ENCODE measurements at places on chromosomes 11 and 22. TPM values are rescaled to one million over a fixed set of nuclear protein-coding genes. Genes with fewer than 3 reads are reported as not detected.
A peak's percentile ranks its signal among the peaks of the same experiment; 100 is the strongest.

- H3K27ac ChIP-seq = no peak overlapping the region
- no peak for DNase-seq
- no peaks in the 10 kb centered on the region for H3K36me3 ChIP-seq
Measured at GRCh38 chr11:93819966-93820695, 30.3 kb downstream of the VSTM5 start.

DNA sequence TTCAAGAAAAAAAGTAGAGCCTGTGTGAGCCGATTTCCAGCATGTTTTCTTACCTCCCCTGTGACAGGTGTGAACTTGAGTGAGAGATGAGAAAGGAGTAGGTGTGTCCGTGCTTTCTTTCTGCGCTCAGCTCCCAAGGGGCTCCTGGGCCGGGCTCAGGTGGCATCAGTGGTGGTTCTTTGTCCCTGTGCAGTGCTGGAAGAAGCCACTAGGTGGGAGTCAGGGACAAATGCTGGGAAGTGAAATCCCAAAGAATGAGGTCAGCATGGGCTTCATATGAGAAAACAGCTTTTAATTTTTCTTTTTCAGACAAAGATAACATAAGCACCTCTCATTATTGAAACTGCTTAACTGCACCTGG is 57.8 kb downstream of the PPFIBP2 start:
- H3K4me1 ChIP-seq = peaks cover 39% of the 10 kb centered on the region
- no peak overlapping the region for H3K4me3 ChIP-seq
- no peak overlapping the region for H3K27ac ChIP-seq
- peak; percentile 45 for DNase-seq
- no peaks in the 10 kb centered on the region for H3K36me3 ChIP-seq

OR51D1 gene
- not detected for polyA plus RNA-seq

SPTBN2 gene
- 0.53 TPM for polyA plus RNA-seq

- H3K27me3 ChIP-seq = no peaks in the 10 kb centered on the region
- H3K4me3 ChIP-seq = no peak overlapping the region
- no peaks in the 10 kb centered on the region for H3K36me3 ChIP-seq
- DNase-seq = peak; percentile 41
- peaks cover 4% of the 10 kb centered on the region for H3K4me1 ChIP-seq
Measured at GRCh38 chr11:75826461-75827230, 11.6 kb downstream of the UVRAG start.

GRCh38 chr11:64028398-64029115 is 7.2 kb upstream of the FLRT1 start:
- peak; percentile 27 for DNase-seq
- H3K27me3 ChIP-seq = no peaks in the 10 kb centered on the region
- H3K4me1 ChIP-seq = no peaks in the 10 kb centered on the region
- no peak overlapping the region for H3K4me3 ChIP-seq

- H3K4me3 ChIP-seq = no peak overlapping the region
- H3K4me1 ChIP-seq = peaks cover 41% of the 10 kb centered on the region
- H3K27ac ChIP-seq = peak overlapping the region; percentile 93
- no peaks in the 10 kb centered on the region for H3K27me3 ChIP-seq
- H3K36me3 ChIP-seq = peaks cover 11% of the 10 kb centered on the region
Measured at GRCh38 chr11:111557425-111558111, 17.0 kb downstream of the LAYN start.

DNA sequence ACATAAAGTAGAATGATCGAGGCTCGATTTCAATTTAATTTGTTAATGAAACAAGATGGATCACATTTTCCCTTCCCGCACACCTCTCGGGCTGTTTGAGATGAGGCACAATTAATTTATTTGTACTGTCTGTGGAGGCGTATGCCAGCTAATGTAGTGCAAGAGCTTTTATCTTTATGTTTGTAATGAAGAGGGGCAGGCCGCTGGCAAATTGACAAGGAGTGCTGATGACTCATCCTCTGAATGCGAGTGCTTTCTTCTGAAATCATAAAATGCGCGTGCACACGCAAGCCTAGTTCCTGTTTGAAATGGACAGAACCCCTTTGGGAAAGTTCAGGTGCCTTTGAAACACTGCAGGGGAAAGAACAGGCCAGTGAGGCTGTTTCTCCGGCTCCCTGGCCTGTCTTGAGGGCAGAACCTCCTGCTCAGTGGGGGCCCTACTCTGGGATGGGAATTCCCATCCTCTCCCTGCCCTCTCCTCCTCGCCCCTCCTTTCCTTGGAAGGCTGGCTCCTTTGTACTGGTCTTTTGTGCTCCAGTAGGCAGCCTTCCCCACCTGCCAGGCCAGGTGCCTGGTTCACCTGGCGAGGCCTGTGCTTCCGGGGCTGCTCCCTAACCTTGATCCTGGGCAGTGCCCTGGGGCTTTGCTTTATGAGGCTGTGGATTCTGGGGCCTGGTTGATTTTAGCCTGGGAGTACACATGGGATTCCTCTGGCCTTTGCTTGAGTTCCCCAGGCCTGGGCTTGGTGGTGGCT is 50.3 kb downstream of the TEAD1 start:
- peak overlapping the region; percentile 40 for H3K27ac ChIP-seq
- no peaks in the 10 kb centered on the region for H3K27me3 ChIP-seq
- peaks cover 2% of the 10 kb centered on the region for H3K36me3 ChIP-seq
- DNase-seq = peak; percentile 96
- H3K4me1 ChIP-seq = peaks cover 17% of the 10 kb centered on the region

MUC2 gene
- not detected for polyA plus RNA-seq

Data from fibroblast of lung (primary cell).